ENCODE measurements at places on chromosomes 16 and 17.

GRCh38 chr16:31105677-31106213 lies 2.4 kb upstream of the BCKDK start:
- peak; percentile 80 for DNase-seq

DNA sequence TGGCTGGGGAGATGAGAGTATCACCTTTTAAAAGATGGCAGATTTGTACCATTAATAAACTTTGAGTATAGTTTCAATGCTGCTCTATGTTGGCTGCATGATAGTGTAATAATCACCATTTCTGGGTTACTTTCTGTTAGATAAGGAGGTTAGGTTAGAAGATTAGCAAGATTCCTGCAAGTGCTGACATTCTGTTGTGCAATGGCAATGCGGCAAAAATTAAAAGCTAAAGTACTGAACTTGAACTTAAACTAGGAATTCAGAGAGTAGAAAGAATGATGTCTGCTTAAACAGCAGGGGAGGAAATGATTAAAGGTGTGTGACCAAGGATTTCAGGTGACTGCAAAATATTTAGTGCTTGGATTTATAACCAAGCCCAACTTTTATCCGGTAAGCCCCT lies 399.8 kb upstream of the MON1B start:
- no peak for DNase-seq

GRCh38 chr17:80790981-80791742 lies 200.5 kb upstream of the CHMP6 start:
- DNase-seq: no peak

DNA sequence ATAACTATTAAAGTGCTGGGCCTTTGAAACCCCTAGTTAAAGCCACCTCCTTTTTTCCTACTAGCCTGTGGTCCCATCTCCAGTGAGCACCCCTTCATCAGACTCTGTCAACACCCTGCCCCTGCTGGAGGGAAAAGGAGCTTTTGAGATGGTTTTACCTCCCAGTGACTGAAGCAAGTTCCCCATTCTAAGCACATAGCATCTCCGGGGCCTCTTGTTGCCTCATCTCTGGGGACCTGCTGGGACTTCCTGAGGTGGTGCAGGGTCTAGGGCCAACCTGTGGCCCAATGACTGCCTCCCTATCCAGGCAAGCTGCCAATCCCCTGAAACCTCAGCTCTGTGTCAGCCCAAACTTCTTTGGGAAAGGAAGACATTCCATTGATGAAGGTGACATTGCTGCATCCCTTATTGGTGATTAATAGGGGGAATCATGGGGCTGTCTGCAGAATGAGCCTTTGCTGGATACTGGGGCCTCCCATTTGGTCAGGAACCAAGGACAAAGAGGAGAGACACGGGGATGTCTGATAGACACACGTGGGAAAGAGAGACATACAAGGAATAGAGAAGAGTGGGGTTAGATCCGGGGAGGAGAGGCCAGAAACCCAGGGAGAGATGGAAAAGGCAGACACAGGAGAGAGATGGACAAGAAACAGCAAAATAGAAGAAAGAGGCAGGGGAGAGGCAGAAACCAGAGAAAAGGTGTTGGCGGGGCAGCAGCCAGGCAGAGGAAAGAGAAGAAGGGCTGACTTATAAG lies 2.4 kb downstream of the C1QL1 start:
- DNase-seq: no peak

DNA sequence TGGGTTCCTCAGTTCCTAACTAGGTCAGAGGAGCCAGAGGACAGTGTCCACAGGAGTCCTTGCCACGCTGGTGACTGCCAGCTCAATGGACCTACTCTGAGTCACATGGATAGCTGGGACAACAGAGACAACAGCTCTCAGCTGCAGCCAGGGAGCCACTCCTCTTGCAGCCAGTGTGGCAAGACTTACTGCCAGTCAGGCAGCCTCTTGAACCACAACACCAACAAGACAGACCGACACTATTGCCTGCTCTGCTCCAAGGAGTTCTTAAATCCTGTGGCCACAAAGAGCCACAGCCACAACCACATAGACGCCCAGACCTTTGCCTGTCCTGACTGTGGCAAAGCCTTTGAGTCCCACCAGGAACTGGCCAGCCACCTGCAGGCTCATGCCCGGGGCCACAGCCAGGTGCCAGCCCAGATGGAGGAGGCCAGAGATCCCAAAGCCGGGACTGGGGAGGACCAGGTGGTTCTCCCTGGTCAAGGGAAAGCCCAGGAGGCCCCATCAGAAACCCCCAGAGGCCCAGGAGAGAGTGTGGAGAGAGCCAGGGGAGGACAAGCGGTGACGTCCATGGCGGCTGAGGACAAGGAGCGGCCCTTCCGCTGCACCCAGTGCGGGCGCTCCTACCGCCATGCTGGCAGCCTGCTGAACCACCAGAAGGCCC lies 6.7 kb downstream of the ZNF646 start:
- no peak for DNase-seq

DNA sequence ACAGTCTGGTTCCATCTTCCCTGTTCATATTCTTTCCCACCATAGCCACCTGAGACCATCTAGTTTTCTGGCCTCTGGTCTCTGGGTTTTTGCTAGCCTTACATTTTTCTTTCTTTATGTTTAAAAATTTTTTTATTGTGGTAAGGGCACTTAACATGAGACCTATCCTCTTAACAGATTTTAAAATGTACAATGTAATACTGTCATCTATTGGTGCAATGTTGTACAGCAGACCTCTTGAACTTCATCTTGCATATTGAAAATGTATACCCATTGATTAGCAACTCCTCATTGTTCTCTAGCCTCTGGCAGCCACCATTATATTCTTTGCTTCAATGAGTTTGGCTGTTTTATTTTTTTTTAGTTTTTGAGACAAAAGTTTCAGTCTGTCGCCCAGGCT lies 39.2 kb downstream of the ITGAM start:
- no peak for DNase-seq

GRCh38 chr16:86457501-86458148 lies 52.7 kb upstream of the FOXF1 start:
- DNase-seq: no peak

- DNase-seq: no peak
Measured at GRCh38 chr17:70503449-70503848, 334.1 kb downstream of the KCNJ2 start.

DNA sequence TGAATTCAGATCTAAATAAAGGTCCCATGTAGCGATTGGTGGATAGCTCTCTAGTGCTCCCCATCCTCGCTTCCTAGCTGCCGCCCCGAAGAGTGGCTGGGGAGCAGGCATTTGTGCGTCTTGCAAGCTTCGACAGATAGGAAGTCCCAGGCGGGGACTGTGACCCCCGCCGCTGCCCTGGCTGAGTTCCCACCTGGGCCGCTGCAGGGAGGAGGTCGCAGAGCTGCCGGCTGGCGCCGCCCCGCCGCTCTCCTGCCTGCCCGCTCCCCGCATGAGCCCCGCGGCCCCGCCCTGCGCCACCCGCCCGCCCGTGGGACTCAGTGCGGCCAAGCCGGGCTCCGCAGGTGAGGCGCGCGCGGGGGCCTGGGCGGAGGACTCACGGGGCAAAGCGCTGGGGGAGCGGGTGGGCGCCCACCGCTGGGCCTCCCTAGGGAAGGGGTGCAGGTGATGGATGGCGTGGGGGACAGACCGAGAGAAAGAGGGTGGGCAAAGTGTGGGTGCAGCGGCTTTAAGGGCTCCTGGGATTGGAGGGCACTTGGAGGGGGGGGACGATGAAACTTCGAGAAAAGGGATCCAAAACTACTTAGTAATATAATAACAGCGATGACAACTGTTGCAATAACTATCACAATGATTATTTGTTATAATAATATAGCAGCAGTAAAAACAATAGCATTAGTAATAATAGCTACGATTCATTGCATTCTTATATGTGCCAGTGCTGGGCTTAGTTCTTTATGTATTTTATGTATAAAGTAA lies at the start of gene OTOA:
TSS of gene OTOA (plus strand) at position 80 of the 759 bp plus-strand sequence. CDS start 14,547 bp downstream, outside the sequence.
- peak; percentile 34 for DNase-seq

GRCh38 chr16:84378567-84378966 lies 10.2 kb downstream of the ATP2C2 start:
- DNase-seq: no peak

DNA sequence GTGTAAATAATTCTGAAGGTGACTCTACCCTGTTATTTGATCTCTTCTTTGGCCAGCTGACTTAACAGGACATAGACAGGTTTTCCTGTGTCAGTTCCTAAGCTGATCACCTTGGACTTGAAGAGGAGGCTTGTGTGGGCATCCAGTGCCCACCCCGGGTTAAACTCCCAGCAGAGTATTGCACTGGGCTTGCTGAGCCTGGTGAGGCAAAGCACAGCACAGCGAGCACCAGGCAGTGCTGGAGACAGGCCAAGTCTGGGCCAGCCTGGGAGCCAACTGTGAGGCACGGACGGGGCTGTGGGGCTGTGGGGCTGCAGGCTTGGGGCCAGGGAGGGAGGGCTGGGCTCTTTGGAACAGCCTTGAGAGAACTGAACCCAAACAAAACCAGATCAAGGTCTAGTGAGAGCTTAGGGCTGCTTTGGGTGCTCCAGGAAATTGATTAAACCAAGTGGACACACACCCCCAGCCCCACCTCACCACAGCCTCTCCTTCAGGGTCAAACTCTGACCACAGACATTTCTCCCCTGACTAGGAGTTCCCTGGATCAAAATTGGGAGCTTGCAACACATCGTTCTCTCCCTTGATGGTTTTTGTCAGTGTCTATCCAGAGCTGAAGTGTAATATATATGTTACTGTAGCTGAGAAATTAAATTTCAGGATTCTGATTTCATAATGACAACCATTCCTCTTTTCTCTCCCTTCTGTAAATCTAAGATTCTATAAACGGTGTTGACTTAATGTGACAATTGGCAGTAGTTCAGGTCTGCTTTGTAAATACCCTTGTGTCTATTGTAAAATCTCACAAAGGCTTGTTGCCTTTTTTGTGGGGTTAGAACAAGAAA lies 5.1 kb downstream of the STH start:
- DNase-seq: no peak
